ENCODE measurements at places on chromosomes 1 and 21.

- no peak for DNase-seq
Observed at GRCh38 chr1:70961374-70961975, 86.1 kb downstream of the PTGER3 start.

DNA sequence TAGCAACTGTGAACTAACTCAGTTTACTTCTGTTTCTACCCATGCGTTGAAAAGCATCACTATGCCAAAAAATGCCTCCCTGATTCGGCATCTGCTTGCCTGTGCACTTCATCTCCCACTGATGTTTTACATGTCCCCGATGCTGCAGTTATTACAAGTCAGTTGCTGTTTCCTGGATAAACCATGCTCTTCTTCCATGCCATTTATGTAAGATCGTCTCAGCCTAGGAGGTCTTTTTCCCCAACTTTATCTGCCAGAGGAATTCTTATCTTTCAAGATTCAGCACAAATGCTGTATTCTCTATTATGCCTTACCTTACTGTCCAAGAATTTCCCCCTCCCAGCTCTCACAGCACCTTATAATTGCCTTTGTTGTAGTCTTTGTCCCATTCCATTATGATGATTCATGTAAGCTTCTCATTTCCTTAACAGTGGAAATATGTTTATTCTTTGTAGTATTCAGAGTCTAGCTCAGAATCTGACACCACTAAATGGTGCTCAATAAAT, 30.0 kb downstream of the PRKACB start:
- no peak for DNase-seq

GRCh38 chr1:201643835-201644104, 104.8 kb downstream of the NAV1 start:
- no peak for DNase-seq

GRCh38 chr1:24805534-24806301, 60.5 kb downstream of the CLIC4 start:
- no peak for DNase-seq

- DNase-seq: no peak
Observed at GRCh38 chr21:29230551-29231261, 68.0 kb upstream of the BACH1 start.

DNA sequence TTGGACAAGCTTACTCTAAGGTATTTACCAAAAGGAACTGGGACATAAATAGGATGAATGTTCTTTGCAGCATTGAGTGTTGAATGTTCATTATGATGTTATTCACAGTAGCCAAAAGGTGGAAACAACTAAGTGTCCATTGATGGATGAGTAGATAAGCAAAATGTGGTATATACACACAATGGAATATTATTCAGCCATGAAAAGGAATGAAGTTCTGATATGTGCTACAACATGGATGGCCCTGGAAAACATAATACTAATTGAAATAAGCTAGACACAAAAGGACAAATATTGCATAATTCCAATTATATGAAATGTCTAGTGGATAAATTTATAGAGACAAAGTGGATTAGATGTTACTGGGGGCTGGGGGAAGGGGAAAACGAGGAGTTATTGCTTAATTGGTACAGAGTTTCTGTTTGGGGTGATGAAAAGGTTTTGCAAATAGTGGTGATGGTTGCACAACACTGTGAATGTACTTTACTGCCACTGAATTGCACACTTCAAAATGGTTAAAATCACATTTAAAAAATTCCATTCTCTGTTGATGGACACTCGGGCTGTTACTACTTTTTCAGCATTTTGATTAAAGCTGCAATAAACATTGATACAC, 2.9 kb downstream of the MTARC1 start:
- DNase-seq: no peak

GRCh38 chr1:186617926-186618325, 62.3 kb downstream of the PTGS2 start:
- DNase-seq: no peak

GRCh38 chr1:165114022-165114888, 242.3 kb downstream of the LMX1A start:
- DNase-seq: no peak

DNA sequence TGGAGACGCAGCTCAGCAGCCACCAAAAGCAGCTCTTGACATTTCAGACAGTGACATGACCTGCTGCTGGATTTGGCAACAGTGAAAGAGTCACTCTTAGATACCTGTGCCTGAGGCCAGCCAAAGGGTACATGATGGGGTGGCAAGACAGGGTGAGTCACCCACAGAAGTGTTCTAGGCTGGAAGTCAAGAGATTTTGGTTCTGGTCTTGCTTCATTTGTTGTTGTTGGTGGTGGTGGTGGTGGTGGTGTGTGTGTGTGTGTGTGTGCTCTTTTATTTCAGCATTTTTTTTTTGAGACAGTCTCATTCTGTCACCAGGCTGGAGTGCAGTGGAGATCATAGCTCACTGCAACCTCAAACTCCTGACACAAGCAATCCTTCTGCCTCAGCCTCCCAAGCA, 25.8 kb downstream of the SHISAL2A start:
- DNase-seq: no peak

GRCh38 chr1:219443763-219444162, 169.1 kb downstream of the ZC3H11B start:
- no peak for DNase-seq

- no peak for DNase-seq
Observed at GRCh38 chr1:89545264-89546038, 20.8 kb downstream of the LRRC8B start.

DNA sequence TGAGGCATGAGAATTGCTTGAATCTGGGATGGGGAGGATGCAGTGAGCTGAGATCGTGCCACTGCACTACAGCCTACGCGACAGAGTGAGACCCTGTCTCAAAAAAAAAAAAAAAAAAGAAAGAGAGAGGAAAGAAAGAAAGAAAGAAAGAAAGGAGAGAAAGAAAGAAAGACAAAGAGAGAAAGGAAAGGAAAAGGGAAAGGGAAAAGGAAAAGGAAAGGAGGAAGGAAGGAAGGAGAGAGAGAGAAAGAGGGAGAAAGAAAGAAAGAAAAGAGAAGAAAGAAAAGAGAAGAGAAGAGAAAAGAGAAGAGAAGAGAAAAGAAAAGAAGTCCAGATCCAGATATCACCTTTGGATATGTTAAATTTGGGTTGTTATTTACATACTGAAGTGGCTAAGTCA, 106.0 kb downstream of the DPYD start:
- DNase-seq: no peak

GRCh38 chr1:34768856-34769255, 9.3 kb downstream of the GJB4 start:
- DNase-seq: no peak

DNA sequence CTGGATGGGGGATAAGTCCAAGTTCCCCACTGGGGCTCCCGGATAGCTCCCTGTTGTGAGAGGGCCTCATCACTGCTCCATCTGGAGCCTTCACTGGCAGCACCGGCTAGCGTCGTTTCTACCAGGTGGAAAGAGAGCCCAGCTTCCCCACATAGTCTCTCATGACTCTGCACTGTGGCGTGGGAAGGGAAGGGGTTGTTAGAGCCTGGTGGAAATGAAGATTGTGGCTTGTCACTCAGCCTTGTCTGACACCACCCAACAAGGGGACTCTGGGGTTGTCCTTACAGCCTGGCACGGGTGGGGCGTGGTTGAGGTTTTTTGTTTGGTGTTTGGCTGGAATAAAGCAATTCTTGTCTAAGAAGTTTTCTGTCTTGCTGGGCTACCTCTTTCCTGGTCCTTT, 94.6 kb downstream of the ADARB1 start:
- no peak for DNase-seq

DNA sequence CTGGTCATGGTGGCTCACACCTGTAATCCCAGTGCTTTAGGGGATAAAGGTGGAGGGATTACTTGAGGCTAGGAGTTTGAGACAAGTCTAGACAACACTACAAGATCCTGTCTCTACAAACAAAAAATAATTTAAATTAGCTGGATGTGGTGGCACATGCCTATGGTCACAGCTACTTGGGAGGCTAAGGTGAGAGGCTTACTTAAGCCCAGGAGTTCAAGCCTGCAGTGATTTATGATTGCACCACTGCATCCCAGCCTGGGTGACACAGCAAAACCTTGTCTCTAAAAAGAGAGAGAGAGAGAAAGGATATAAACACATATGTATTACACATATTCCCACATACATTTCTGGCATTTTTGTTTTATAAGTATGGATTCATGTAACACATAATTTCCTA, 325.2 kb downstream of the DUSP10 start:
- DNase-seq: no peak

DNA sequence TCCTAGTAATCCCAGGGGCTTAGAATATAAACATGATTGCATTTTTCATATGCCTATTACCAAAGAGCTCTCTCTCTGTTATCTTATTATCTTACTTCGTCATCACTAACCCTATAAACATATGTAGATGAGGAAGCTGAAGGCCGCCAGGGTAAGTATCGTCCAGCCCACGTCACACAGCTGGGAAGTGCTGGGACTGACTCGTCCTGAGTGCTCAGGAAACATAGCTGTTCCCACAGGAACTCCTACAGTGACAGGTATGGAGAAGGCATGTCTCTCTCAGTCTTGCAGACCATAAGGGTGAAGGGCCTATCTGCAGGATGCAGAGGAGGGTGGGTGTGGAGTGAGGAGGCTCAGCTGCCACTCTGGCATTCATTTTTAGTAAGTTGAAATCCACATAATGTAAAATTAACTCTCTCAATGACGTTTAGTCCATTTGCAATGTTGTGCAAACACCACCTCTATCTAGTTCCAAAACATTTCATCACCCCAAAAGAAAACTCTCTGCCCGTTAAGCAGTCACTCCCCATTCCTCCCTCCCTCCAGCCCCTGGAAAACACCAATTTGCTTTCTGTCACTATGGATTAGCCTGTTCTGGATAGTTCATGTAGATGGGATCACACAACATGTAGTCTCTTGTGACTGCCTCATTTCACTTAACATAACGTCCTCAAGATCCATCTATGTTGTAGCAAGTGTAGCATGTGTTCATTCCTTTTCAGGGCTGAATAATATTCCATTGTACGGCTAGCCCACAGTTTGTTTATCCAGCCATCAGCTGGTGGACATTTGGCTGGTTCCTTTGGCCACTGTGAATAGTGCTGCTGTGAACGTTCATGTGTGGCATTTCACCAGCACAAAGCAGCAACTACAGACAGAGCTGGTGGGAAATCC, 68.3 kb downstream of the TCP10L start:
- DNase-seq: no peak

DNA sequence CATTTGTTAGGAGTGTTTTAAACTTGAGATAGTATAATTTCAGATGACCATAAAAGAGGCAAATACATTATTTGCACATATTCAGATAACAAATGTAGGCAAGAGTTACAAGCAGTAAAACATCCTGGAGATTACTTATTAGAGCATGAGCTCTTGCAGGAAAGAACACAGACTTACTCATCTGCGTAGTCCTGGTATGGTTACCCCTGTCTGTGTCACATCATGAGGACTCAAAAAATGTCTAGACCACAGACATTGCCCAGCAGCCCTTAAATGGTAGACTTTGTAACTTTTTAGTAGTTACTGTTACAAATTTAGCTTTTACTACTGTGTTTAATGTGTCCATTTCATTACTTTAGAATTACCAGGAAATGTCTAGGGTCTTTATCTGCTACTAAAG, 12.8 kb downstream of the CACHD1 start:
- DNase-seq: no peak

- DNase-seq: no peak
Observed at GRCh38 chr1:232047473-232047872, 420.9 kb downstream of the DISC1 start.

- DNase-seq: no peak
Observed at GRCh38 chr1:87575528-87575927, 246.8 kb downstream of the LMO4 start.

- DNase-seq: no peak
Observed at GRCh38 chr1:111733992-111734341, 5.2 kb downstream of the INKA2 start.

DNA sequence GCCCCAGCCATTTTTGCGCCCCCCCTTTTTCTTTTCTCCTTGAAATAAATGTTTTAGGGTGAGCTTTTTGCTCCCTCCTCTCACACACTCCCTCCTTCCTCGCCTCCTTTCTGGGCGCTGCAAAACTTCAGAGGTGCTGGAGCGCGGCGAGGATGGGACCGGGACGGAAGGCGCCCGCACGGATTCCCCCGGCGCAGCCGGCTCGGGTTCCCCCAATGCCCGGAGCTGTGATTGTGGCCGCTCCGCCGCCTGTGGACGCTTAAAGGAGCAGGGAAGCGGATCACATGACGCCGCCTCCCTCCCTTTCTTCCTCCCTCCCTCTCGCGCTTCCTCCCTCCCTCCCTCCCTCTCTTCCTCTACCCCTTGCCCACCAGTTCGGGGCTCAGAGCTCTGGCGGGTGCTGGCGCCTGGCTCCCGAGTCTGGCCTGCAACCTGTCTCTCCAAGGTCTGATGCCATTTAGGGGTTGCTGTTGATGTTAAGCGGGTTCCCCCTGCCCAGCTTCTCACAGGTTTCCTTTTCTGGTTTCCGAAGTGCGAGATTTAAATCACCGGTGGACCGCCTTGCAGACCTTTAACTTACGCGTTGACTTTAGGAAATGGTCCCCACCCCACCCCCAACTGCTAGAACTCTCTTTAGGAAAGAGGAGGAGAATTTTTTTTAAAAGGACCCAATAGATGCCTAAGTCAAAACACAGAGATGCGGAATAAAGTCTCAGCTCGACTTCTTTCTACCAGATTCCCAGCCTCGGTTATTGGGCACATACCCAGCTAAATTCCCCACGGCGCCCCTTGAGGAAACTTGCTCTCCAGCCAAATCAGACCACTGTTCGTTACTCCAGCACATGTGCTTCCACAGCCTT, at the start of gene WLS:
TSS of gene WLS (minus strand) at position 235 of the 860 bp plus-strand sequence. CDS start at position 11, 224 bp downstream.
- no peak for DNase-seq

DNA sequence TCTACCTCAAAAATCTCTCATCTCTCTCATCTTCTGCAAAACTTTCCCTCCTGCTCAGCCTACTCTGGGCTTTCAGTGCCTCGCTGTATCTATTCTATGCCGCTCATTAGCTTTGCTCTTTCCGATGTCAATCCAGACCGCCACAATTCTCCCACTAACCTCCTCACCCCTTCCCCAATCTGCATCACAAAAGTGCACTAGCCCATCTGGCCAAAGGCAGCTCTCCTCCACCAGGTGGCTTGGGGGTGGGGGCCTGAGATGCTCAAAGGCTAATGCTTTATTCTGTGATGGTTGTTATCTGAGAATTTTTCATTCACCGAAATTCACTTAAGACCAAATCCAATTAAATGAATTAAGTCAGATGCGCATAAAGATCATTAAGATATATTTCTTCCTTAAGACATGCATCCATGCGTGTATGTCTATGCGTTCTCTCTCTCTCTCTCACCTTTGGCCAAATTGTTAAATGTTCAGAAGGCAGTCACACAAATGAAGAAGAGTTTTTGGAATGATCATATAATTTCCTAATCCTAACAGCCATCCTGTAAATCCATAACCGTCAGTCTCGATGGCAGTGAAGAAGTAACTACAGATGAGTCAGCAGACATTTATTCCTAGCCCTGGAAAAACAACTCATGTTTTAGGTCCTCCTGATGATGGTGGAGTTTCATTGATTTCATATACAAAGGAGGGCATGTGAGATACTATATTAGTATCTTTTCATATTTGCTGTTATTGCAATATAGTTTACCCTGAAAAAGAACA, 111.3 kb downstream of the C1orf21 start:
- no peak for DNase-seq

DNA sequence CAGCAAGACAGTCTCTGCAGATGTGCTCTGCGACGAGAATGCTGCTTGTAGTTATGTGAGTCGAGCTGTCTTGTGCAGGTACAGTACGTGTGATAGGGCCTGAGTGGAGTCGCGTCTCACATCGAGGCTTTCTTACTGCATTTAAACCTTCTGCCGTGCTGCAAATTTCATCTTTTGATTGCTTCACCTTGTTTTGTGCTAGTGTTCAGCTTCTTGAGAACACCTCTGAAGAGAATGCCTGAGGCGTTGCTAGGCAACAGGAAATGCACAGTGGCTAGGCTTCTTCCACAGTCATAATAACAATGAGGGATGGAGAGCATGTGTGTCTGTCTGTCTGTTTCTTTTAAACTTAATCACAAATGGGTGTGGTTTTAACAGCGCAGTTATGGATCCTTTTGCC, 52.9 kb downstream of the MRPS6 start:
- DNase-seq: no peak
